RPMI7951 (cell line): ENCODE measurements at places on chromosomes 5 and 9.

GRCh38 chr5:34564710-34565235 is 91.4 kb upstream of the RAI14 start:
- peak; percentile 14 for DNase-seq

GRCh38 chr9:131642496-131643083 is 97.3 kb downstream of the PRRT1B start:
- DNase-seq, result no peak

- no peak for DNase-seq
Measured at GRCh38 chr5:112614285-112614684, 123.4 kb upstream of the APC start.

DNA sequence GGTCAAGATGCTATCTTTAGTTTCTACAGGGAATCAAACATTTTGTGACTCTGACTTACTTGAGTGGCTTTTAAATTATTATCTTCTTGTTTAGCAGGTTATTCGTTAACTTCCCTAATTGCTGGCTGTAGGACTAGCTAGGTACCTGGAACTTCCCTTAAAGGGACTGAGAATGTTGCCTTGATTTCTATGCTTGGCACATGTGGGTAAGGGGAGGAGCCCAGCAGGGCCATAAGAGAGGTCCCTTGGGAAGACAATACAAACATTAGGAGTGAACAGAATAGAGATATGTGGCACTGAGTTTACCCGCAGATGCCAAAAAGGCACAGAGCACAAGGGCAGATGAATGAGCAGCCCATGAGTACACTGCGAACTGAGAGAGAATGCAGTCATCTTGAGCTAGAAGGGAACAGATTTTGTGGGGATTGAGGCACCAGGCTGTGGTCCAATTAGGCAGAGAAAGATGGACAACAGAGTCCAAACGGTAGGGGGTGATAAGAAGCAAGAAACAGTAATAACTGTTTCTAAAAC is 9.8 kb downstream of the CKMT2 start:
- DNase-seq, result no peak

DNA sequence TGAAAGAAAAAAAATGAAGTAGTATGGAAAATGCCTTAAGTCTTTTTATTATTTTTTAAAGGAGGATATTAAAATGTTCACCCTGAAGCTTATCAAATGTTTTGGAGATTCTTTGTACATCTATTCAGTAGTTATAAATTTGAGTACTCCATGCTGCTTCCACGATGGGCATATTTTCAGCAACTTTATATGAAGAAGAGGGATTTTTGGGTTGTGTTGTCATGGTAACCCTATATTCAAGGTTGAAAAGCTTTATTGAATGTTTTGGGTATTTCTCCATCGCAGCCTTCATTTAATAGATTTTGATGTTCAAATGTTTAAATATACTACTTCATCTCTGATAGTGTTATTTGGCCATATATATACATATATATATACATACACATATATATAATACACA is 557.5 kb downstream of the CAAP1 start:
- no peak for DNase-seq

DNA sequence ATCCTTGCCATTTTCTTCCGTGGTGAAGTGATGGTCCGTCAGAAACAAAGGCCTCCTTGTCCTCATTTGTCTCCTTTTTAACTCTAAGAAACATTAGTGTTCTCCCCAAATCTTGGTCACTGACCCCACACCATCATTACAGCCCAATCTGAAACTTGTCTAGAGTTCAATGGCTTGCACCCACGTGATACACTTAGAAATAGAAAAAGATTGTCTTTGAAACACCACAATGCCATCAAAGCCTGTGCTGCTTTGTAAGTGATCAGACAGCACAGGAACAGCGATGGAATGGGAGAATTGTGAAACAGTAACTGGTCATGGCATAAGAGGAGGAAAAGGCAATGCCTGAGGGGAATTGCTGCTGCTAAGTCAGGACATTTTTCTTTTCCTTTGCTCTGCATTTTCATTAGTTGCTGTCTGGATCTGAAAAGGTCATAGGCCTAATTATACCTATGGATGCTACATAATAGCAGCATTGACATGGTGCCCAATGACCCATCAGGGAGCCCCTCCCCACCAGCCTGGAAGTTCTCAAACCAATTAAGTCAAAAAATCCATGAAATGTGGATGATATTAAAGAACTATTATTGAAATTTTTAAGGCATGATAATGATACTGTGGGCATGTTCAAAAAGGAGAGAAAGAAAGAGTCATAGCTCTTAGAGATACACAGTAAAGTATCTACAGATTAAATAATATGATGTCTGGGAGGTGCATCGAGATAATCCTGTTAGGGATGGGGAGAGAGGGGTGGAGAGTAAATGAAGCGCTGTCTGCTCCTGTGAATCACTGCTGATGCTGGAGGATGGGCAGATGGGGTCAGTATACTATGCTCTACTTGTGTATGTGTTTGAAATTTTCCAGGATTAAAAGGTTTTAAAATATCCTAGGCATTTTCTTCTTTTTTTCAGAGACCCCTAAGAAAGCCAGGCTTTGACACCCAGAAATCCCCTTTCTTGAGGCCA is 83.6 kb downstream of the ENC1 start:
- DNase-seq, result peak; percentile 76

- DNase-seq, result peak; percentile 82
Measured at GRCh38 chr5:34789021-34789531, 49.9 kb upstream of the TTC23L start.

- DNase-seq, result peak; percentile 88
Measured at GRCh38 chr9:35367451-35367850, 122.5 kb upstream of the RUSC2 start.

DNA sequence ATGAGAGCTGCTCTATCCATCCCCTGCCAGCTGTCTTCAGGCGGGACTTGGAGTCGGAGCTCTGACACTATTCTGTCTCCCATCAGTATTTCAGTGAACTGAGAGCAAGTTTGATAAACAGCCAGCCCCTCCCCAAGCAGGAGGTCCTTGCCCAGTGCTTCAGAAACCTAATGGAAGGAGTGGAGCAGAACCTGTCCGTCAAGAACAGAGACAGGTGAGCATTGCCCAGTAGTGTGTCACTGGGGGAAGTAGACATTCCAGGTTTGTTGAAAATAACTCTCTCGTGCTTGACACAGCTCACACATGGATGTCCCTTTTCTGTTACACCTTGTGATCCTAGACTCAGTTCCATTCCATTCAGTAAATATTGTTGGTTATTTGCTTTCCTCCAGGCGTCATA is 13.2 kb upstream of the TLX3 start:
- DNase-seq, result no peak

- no peak for DNase-seq
Measured at GRCh38 chr9:36364577-36364976, 35.5 kb downstream of the RNF38 start.

DNA sequence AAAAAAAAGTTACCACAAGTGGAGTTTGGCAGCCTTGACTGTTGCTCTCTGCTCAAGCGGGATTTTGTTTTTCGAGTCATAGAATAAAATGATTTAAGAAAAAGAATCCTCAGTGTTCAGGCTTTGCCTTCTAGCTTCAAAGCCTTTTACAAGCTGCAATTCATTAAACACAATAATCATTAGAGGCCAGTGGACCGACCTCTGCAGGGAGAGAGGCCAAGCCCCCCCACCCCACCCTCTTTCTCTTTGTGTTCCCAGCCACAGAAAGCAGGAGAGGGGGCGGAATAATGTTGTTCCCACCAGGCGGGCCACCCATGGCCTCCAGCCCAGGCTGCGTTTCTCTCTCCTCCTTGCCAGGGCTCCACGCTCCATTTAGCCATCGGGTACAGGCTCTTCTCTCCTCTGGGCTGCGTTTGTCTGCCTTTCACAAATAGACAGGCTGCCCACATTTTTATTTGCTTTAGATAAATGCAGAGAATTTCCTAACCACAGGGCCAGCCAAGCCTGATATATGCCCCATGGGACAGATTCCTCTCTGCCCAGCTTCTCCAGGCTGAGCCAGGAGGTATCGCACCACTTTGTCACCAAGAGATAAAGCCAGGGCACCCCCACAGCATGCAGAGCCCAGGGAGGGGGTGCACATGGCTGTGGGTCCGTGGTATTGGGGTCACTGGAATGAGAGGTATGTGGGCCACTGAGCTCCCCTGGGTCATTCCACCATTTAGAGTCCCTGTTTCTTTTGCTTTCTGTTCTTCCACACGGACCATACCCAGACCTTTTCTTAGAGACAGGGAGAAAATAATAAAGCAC is 318.8 kb downstream of the PIK3R1 start:
- peak; percentile 66 for DNase-seq

DNA sequence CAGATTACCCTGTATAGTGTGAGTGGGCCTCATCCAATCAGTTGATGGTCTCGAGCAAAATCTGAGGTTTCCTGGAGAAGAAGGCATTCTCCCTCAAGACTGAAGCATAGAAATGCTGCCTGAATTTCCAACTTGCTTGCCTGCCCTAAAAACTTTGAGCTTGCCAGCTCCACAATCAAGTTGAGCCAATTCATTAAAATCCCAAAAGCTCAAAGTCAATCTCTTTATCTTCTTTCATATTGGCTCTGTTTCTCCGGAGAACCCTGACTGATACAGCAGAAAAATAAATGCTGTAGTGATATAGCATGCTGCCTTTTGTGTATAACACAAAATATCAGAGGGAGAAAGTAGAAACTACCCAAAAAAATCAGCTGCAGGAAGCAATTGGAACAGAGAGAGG is 72.5 kb upstream of the NMUR2 start:
- no peak for DNase-seq

GRCh38 chr9:16825971-16826625 is 44.4 kb downstream of the BNC2 start:
- peak; percentile 80 for DNase-seq

DNA sequence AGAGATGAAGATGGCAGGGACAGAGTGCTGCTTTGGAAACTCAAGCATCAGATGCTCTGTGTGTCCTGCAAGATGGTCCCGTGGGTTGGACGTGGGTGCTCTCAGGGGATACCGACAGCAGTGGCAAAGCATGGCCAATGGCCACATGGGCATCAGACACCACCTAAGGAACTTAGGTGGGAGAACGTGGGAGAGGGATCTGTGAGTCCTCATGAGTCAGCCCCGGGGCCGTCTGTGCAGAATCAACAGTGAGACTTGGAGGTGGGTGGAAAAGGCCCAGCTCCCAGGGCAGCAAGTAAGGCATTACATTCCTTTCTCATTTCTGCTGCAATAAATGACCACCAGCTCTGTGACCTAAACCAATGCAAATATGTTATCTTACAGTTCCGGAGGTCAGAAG is 77.0 kb downstream of the RAD23B start:
- DNase-seq, result no peak

GRCh38 chr5:111254613-111255012 is 30.4 kb downstream of the CAMK4 start:
- DNase-seq, result peak; percentile 69

- DNase-seq, result no peak
Measured at GRCh38 chr5:50995285-50995942, 329.0 kb downstream of the PARP8 start.

DNA sequence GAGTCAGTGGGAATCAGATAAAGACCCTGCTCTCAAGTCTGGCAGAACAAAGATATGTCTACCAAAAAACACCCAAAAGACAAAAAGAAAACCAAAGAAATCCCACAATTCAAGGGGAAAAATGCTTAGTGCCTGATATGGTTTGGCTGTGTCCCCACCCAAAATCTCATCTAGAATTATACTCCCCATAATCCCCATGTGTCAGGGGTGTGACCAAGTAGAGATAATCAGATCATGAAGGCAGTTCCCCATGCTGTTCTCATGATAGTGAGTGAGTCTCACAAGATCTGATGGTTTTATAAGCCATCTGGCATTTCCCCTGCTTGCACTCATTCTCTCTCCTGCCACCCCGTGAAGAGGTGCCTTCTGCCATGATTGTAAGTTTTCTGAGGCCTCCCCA is 13.4 kb downstream of the FBXO10 start:
- DNase-seq, result no peak
